ENCODE measurements at places on chromosomes 12 and 14.

DNA sequence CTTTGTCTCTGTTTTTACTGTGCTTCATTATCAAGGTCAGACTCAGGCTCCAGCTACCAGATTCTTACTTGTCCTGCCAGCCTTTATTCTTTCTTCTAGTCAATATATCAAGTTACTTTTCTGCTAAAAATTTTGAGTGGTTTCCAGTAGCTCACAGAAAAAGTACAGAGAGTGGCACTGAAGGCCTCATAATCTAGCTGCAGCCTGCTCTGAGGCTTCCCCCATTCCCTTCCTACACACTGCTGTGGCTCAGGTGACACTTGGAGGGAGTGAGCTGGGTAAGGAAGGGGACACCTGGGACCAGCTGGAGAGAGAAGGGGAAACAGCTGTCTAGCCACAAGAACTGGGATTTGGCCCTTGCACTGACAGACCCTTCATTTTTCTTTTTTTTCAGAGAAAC is 25.4 kb downstream of the TTC6 start:
- DNase-seq: no peak

GRCh38 chr12:121576851-121577391 is 3.9 kb downstream of the KDM2B start:
- peak; percentile 59 for DNase-seq

DNA sequence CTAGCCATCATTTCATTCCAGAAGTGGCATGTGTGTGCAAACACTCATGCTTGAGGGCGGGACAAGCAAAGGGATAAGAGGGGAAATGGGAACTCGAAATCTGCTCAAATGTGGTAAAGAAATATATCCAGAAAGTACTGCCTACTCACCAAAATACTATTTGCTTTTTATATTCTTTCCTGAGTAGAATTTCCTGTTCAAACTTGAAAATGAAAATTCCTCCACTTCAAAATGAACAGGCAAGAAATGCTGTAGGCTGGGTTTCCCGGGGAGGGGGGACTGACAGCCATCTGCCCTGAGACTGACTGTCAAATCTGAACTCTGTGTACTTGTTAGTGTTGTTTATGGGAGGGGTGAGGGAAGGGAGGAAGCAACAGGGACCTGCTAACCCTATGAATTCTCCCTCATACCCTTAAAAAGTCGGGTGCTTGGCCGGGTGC is 34.6 kb downstream of the NTF3 start:
- no peak for DNase-seq

DNA sequence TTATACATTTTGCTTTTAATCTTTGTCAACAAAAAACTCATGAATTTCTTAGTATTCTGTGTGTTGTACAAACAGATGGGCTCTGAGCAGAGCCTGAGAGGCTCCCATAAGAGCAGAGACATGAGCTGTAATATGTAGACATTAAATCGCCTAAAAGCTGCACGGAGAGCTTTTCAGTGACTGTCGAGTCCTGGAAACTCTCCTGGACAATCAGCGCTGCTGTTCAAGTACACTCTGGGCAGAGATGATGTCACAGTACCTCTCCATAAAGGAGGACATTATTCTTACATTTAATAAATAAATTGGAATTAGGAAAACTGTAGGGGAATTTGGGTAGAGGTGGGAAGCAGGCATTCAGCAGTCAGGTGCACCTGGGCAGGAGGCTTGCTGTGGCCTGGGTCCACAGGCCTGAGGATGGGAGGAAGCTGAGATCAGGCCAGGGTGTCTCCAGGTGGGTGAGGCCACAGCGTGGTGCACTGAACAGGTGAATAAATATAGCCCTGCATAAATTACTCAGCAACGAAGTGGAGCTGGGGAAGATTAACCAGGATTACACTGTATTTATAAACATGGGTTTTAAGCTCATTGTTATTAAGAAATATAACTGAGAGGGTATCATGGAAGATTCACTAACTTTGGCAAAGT is 13.3 kb upstream of the TCL1A start:
- DNase-seq: no peak

DNA sequence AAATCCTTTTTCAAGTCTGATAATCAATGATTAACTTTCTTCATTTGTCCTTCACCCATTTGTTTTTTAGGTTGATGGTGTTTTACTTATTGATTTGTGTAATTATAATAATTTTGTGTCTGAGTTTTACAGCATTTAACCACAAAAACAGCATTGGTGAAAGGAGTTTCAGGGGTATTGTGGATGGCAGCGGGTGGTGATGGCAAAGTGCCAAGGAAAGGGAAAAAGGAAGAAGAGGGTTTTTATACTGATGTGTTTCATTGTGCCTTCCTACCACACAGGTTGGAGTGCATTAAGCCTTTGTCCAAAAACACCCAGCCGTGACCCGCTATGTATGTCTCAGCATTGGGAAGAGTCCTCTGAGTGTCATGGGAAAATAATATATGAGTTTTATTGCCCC is 150.3 kb downstream of the DAD1 start:
- no peak for DNase-seq
